ENCODE measurements at places on chromosomes 13 and 19.
A peak's percentile ranks its signal among the peaks of the same experiment; 100 is the strongest.

GRCh38 chr13:98794498-98794897 is 42.0 kb upstream of the SLC15A1 start:
- DNase-seq = no peak

- no peak for DNase-seq
Observed at GRCh38 chr19:10776900-10777650, 58.9 kb downstream of the TMED1 start.

- no peak for DNase-seq
Observed at GRCh38 chr19:53538378-53539109, 599 bp downstream of the ZNF331 start.

DNA sequence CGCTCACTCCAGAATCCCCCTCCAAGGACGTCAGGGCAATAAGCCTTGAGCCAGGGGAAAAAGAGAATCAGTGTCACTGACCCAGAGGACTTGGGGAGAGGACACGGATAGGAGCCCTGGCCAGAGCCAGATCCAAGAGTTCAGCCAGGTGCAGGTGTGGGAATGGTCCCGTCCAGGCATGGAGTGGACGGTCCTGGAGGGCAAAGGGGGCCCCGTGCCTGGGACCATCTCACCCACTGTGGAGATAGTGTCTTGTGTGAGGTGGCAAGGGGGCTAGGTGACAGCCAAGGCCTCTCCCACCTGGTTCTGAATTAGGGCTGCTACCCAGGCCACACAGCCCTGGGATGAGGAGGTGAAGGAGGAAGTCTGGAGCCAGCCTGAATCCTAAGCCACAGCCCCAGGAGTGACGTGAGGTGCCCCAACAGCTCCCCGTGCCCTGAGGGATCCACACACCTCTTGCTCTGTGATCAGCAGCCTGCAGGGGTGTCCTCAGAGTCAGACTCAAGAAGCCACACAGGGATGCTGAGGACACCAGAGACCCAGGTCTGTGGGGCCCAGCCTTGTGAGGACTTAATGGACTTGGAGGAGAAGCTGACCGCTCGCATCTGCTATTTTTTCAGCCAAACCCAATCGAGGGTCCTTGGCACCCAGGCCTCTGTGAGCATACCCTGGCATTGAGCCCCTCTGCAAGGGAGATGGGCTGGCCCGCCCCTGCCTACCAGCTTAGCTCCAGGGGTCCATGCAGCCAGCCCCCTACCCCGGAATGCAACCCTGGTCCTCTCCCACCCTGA is 16.4 kb upstream of the ZNF14 start:
- no peak for DNase-seq

GRCh38 chr13:32246468-32246867 is 68.7 kb downstream of the ZAR1L start:
- DNase-seq = peak; percentile 66

DNA sequence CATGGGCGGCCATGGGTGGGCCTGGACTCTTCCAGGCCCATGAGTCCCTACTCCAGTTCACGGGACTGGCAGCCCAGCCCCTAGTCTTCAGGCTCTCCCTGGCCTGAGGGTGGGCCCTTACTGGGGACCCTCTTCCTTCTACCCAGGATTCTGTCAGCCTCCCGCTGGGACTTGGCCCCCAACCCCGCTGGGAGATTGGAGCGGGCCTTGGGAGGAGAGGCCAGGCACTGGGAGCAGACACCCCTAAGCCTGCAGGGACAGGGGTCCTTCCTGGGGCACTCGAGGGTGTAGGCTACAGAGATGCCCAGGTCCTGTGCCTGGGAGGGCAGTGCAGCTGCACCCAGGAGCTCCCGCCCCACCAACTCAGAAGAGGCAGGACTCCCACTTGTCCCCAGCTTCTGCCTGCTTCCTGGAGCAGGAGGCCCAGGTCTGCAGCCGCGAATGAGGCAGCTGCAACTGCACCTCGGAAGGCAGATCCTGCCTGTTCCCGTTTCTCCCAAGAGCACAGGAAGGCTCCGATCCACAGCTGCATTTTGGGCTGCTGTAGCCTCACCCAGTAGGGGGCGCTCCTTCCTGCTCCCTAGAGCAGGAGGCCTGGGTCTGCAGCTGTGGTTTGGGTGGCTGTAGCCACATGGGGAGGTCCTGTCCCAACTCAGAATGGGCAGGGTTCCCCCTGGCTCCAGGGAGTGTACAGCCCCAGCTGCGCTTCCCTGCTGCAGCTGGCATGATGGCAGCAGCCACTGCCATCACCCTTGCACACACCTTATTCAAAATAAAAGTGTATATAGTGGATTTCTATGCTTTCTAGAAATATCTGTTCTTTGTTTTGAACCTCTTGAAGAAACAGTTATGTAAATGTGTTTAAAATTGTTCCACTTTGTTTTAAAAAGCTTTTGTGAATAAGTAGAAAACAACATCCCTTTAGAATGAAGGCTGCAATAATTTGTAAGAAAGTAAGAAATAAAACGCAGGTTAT is 46.8 kb downstream of the TEX26 start:
- DNase-seq = no peak
